Esophagus squamous epithelium (tissue), 5 donors: ENCODE measurements at places on chromosomes 11 and 22. TPM values are rescaled to one million over a fixed set of nuclear protein-coding genes. Genes with fewer than 3 reads are reported as not detected.

DNA sequence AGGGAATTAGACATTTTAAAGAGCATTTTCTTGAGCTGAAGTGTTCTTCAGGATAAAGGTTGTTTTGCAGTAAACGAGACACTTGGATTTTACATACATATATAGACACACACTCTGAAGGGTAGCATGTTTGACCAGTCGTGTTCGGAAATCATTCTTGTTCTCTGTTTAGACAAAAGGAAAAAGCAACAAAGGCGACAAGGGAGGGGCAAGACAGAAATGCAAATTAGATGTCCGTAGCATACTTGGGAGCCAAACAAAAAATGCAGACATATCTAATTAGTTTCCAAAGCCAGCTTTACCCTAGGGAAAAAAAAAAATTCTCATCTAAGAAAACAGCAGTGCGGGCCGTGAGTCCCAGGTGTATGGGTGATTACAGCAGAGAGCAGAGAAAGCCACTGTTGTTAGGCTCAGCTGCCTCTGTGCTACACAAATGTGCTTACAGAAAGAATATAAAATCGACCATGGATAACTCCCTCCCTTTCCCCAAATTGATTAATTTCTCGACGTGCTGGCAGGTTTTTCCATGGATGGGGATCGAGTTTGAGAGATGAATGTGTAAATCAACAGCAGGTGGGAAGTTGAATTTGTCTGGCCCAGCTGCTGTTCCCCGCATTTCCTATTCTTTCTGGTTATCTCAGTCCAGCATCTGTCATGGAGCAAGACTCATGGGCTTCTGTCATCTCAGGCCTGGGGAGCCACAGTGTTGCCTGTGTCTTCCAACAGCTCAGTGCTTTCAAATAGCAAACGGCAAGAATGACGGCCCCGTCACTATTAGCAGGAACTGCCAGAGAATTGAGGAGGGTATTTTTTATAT, 176.5 kb upstream of the TTC12 start:
- no peak for DNase-seq

GRCh38 chr22:31342389-31343140, 3.6 kb downstream of the PATZ1 start:
- DNase-seq: no peak

Gene DENND5A
- total RNA-seq: 13.8 TPM

Gene GLB1L2
- 2.8 TPM for total RNA-seq

Gene VPS26B
- 25.9 TPM for total RNA-seq
